Activated naive CD8-positive, alpha-beta T cell treated with anti-CD3 and anti-CD28 coated beads, Interleukin-2, amount 10 ng/mL, durations not matched to agents 7 days and 5 days (primary cell): ENCODE measurements at places on chromosomes 16 and 17. TPM values are rescaled to one million over a fixed set of nuclear protein-coding genes. Genes with fewer than 3 reads are reported as not detected.

GRCh38 chr17:2688351-2689342, 22.9 kb downstream of the CLUH start:
- no peak for DNase-seq

DNA sequence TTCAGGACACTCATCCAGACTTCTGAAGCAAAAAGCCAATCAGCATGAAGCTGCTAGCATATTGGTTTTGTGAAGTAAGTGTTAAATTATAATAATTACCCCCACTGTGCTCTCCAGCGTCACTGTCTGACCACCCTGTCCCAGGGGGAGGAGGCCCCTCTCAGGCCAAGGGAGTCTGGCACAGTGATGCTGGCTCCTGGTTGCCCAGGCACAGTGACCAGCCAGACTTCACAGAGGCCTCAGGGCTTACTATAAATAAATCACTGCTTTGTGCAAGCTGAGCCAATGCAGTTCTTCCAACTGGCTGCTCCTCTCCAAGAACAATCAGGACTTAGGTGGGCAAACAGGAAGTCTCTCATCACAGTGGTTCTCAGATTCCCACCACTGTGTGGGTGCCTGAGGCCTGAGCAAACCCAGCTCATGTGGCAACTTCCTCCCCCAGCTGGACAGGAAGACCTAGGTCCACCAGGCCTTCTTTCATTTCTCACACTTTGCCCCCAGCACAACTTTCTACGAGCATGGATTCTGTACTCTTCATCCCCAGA, 1.7 kb upstream of the DBNDD1 start:
- no peak for DNase-seq

- no peak for DNase-seq
These were observed 139.1 kb upstream of the CACNG3 start for GRCh38 chr16:24116989-24117388.

GRCh38 chr17:55216888-55217287, 47.9 kb upstream of the HLF start:
- no peak for DNase-seq

DNA sequence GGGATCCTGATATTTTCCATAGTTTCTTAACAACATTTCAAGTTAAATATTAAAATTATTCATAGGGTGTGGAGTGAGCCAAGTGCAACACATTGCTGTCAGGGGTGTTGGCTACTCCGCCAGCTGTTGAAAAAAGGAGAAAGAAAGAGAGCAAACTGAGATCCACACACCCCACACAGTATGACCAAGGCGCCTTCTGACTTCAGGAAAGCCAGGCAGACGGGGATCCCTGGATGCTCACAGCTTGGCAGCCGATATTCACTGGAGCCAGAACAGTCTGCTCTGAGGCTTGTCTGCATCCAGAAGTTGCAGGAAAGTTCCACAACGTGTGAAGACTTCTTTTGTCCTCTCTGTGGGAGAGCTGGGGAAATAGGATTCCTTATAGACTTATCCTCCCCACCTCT, 9.3 kb downstream of the CHD9NB start:
- DNase-seq: no peak

DNA sequence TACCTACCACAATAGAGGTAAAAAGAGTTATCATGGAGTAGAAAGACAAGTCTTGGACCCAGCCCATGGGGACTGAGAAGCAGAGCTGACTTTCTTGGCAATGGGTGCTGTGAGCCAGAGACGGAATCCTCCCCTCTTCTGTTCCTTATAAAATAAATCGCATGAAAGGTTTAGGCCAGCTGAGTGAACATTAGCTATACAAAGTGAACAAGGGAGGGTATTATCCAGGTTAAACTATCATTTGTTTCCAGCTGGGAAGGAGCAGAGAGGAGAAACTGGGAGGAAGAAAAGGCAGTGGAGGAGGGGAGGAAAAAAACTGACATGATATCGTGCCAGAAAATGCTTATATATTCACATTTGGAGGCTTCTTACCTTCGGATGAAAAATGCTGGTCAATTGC, 13.3 kb upstream of the PAFAH1B1 start:
- DNase-seq: no peak

GRCh38 chr17:56676810-56677209, 83.3 kb downstream of the NOG start:
- DNase-seq: no peak

DNA sequence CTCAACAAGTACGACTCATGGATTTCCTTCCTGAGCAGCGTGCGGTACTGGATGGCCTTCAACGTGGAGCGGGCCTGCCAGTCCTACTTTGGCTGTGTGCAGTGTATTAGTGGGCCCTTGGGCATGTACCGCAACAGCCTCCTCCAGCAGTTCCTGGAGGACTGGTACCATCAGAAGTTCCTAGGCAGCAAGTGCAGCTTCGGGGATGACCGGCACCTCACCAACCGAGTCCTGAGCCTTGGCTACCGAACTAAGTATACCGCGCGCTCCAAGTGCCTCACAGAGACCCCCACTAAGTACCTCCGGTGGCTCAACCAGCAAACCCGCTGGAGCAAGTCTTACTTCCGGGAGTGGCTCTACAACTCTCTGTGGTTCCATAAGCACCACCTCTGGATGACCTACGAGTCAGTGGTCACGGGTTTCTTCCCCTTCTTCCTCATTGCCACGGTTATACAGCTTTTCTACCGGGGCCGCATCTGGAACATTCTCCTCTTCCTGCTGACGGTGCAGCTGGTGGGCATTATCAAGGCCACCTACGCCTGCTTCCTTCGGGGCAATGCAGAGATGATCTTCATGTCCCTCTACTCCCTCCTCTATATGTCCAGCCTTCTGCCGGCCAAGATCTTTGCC, 9.0 kb downstream of the HAS3 start:
- no peak for DNase-seq

DNA sequence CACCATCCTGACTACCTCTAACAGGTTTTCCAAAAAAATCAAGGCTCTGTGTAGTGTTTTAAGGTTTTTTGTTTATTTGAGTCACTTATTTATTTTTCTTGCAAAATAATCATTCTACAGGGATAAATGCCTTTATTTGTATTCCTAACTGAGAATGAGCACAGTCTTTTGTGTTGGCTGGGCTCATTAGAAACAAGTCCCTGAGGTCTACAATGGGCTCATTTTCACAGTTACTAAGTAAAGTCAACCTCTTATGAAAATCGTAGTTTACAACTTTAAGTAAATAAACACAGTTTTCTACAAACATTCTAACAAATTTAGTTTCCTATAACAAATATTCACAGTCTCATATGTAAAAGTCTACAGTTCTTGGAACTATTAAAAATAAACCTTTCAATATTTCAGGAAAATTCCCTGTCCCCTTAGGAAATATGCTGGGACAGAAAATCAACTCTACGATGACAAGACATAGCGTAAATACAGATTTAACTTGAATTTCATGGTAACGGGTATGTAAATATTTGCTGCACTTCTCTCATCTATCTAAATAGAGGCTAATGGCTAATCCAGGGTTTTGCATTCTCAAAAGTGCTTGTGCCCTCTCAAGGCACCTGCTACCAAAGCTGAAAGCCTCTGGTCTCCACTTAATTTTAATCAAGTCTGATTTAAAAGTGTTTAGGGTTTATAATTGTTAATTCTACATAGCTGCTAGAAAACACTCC, 31.5 kb upstream of the CDH5 start:
- DNase-seq: no peak

GRCh38 chr16:56625943-56626654, 518 bp downstream of the MT1E start:
- DNase-seq: no peak

- DNase-seq: no peak
These were observed 40.7 kb downstream of the TBX4 start for GRCh38 chr17:61492759-61493526.

DNA sequence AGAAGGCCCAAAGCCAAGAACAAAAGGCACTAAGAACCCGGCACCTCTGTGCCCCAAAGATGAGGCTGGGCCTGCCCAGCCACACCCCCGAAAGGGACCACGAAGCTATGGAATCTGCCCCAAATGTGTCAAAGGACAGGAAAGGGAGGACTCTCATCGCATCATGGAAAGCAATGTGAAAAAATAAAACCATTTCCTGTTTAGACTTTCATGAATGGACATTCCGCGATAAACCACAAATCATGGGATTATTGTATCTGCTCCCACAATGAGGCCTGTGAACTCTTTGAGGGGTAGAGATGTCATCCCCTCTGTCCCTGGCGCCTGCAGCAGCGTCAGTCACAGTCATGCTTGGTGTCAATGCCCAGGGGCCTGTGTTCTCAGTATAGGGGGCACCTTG, 135.0 kb downstream of the COPRS start:
- DNase-seq: no peak

The C1QTNF1 gene
- total RNA-seq: not detected

DNA sequence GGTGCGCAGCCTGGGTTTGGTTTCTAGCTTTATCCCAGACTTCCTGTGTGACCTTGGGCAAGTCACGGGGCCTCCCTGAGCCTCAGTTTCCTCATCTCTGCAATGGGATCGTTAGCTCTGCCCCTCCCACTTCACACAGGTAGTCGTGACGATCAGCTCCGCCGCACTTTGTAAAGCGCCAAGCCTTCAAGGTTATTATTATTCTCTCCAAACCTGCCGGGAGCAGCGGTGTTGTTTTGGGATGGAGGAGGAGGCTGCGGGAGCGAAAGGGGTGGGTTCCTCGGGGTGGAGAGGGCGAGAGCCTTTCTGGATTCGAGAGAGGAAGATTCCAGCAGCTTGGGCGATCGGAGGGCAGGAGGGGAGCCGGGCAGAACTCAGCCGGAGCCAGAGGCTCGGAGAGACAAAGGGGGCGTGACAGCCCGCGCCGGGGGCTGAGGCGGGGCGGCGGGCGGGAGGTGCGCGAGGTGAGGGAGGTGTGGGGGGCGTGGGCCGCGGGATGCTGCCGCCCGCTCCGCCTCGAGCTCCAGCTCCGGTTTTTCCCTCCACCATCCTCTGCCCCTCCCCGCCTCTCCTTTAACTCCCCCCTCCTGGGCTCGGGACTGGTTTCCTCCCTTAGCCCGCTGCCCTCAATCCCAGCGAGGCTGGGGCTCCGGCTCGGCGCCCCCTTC, at the start of gene EFNB3:
Gene EFNB3, plus strand, starts transcription at position 602 of the 668 bp plus-strand sequence. CDS start 397 bp downstream, outside the sequence.
- DNase-seq: no peak

The SULT1A3 gene
- 32.3 TPM for total RNA-seq

The CCDC144A gene
- total RNA-seq: 4.8 TPM

DNA sequence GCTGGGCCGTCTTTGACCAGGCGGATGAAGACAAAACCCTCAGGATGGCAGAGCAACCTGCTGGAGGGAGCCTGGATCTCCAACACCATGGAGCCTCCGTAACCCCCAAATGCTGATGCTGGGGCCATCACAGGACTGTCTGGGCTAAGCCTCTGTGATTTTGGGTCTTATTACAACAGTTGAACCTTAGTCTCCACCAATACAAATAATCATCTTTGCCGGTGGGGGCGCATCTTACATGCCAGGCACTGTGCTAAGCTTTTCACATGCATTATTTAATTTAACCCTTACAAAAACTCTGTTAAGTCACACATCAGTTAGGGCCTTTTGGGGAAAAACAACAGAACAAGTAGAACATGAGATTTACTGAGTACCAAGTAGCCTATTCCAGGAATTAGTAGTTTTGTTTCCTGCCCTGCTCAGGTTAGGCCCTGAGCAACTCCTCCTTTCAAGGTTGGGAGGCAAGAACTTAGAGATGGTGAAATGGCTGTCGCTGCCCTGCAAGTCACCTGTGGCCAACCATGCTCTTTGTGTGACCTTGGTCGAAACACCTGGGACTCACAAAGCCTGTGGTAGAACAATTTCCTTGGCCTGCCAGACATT, 8.9 kb upstream of the ITGAM start:
- peak; percentile 48 for DNase-seq

- DNase-seq: no peak
These were observed 130.8 kb downstream of the TMEM132E start for GRCh38 chr17:34710226-34710625.

DNA sequence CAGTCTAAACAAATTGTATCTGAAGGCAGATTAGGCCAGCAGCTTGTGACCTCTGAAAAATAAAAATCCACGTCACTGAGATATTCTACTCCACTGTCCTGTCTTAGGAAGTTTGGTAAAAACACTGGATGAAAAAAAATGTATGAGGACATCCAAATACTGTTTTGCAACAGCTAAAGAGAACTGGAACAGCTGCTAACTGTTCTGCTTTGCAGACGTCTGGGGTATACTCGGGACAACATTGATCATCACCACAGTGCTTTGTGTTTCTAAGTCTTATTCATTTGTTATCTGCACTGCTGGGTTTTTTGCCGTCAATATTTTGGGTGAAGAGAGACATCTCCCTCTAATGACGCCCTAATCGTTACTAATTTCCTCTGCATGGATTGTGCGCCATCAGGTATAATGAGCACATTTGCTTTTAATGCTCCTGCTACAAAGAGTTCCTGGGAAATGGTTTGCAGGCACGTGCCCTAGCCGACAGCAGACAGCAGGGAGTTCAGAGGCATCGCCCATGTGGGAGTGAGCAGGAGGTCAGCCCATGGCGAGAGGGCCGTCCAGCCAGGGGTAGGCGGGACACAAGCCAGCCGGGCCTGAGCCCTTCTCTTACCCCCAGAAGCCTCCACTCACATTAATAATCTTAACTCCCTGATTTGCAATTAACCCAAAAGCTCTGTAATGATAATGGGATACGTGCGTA, 87.0 kb downstream of the CBLN1 start:
- no peak for DNase-seq

The NOTUM gene
- 0.26 TPM for total RNA-seq

DNA sequence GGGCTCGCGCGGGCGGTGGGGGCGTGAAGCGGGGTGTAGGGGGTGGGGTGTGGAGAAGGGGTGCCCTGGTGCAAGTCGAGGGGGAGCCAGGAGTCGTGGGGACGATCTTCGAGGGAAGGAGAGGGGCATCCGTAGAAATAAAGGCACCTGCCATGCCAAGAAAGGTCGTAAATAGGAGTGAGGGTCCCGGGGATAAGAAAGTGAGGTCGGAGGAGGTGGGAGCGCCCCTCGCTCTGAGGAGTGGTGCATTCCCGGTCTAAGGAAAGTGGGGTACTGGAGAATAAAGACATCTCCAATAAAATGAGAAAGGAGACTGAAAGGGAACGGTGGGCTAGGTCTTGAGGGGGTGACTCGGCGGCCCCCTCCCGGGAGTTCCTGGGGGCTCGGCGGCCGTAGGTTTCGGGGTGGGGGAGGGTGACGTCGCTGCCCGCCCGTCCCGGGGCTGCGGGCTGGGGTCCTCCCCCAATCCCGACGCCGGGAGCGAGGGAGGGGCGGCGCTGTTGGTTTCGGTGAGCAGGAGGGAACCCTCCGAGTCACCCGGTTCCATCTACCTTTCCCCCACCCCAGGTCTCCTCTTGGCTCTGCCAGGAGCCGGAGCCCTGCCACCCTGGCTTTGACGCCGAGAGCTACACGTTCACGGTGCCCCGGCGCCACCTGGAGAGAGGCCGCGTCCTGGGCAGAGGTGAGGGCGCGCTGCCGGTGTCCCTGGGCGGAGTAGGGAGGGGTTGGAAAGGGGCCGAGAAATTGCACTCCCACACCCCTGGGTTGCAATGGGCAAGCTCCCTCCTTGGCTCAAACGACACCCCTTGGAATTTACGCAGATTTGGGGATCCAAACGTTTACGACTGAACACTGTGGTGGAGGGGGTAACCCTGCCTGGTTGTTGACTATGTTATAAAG, 888 bp downstream of the CDH1 start:
- no peak for DNase-seq
